ENCODE measurements at places on chromosomes 11 and 22. TPM values are rescaled to one million over a fixed set of nuclear protein-coding genes. Genes with fewer than 3 reads are reported as not detected.

The HMOX1 gene
- 25.7 TPM for total RNA-seq

The CHRNA10 gene
- 1.1 TPM for total RNA-seq

The UPK3A gene
- not detected for total RNA-seq

The EHF gene
- total RNA-seq = not detected

The DEFB131B gene
- not detected for total RNA-seq

The OR5A1 gene
- total RNA-seq = not detected

DNA sequence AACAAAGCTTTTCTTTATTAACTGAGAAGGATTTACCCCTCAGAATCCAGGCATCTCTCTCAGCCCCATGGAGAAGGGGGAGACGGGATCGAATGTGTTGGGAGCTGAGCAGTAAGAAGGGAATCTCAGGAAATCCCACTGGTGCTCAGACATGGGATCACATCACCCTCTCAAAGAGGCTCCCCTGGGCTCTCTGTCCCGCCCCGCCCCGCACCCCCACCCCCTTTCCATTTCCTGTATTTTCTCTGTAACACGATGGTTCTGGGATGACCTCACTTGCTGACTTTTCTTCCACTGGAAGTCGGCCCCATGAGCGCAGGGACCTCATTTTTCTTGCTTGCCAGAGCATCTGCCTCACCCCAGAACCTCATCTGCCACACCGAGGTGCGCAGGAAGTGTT lies 100.0 kb downstream of the RPS6KA4 start:
- no peak overlapping the region for H3K4me3 ChIP-seq
- DNase-seq = no peak
- H3K27me3 ChIP-seq = no peaks in the 10 kb centered on the region
- H3K36me3 ChIP-seq = no peaks in the 10 kb centered on the region

DNA sequence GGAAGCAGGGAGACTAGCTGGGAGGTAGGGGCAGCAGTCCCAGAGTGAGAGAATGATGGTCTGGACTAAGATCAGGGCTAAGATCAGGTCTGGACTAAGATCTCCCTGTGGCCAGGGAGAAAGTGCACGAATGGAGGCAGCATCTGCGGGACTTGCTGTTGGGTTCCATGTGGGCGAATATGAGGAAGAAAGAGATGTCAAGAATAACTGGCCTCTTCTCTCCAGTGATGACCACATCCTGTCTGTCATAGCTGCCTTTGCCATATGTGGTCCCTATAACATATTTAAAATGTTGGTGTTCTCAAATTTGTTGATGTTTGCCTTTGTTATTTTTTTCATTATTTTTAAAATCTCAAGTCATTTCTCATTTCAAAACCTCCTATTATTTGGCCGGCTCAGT lies 27.4 kb upstream of the CXCR5 start:
- H3K27ac ChIP-seq = no peak overlapping the region
- H3K36me3 ChIP-seq = no peaks in the 10 kb centered on the region
- no peak overlapping the region for H3K4me3 ChIP-seq
- H3K4me1 ChIP-seq = no peaks in the 10 kb centered on the region

DNA sequence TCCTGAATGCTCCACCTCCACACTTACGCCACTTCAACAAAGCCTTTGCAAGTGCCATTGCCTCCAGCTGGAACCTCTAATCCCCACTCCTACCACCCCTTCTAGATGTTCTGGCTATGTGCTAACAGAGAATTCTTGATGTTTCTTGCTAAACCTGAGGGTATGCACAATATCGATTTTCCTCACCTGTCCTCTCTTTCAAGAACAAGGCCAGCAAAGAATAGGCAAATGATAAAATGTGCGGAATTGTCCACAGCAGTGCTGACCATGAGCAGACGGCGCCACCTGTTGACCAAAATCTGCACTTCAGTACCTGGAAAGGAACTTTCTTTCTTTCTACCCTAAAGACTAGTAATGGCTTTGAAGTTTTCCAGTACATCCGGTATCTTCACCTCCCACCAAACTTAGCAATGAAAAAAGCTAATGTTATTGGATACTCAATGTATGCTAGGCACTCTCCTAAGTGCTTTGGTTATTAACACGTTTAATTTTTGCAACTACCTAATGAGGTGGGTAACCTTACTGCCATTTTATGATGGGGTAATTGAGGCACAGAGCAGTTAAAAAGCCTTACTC lies 3.4 kb downstream of the TIMM10 start:
- H3K36me3 ChIP-seq = peaks cover 5% of the 10 kb centered on the region
- peaks cover 4% of the 10 kb centered on the region for H3K4me1 ChIP-seq
- H3K27ac ChIP-seq = no peak overlapping the region
- no peak overlapping the region for H3K4me3 ChIP-seq
- no peaks in the 10 kb centered on the region for H3K27me3 ChIP-seq
- DNase-seq = no peak

GRCh38 chr11:76708972-76709660 lies 38.6 kb upstream of the LRRC32 start:
- H3K27me3 ChIP-seq = no peaks in the 10 kb centered on the region
- H3K27ac ChIP-seq = no peak overlapping the region
- no peaks in the 10 kb centered on the region for H3K4me1 ChIP-seq
- DNase-seq = no peak

DNA sequence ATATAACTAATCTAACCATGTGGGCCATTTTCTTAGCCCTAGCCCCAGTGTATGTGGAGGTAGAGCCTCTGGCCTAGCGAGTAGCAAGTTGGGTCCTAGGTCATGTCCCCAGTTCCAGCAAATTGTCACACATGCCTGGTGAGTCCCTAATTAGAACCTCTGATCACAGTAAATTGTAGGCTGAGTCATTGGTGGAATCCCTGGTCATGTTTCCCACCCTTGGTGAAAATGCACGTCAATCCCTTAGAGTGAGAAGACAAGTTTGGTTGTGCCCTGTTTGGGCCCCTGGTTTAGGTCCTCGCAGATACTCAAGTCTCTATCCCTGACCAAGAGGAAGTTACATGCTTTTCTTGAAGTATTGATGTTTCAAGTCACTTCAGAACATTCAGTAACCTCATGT lies 46.7 kb downstream of the ATM start:
- H3K36me3 ChIP-seq = peaks cover 3% of the 10 kb centered on the region
- H3K27me3 ChIP-seq = no peaks in the 10 kb centered on the region
- no peak overlapping the region for H3K27ac ChIP-seq
- no peaks in the 10 kb centered on the region for H3K4me1 ChIP-seq

GRCh38 chr22:40878922-40879321 lies 17.0 kb upstream of the DNAJB7 start:
- H3K4me3 ChIP-seq = no peak overlapping the region
- no peak for DNase-seq
- no peaks in the 10 kb centered on the region for H3K4me1 ChIP-seq
- H3K27ac ChIP-seq = no peak overlapping the region
- no peaks in the 10 kb centered on the region for H3K27me3 ChIP-seq

DNA sequence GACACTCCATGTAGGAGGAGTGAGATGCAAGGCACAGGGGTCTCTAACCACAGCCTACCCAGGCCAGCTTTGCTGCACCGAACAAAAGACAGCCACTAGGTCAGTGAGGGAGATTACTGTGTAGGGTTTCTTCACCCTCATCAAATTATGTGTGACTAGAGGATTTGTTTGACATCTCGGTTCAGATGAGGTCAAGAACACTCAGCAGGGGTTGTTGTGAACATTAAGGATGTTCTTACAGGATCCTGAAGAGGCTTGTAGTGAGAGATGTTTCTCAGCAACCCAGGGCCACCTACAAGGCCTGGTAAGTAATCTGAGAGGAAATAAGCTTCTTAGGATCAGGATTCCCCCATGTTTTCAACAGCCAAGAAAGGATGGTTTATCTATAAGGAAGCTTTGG lies 202.1 kb downstream of the NXPE2 start:
- no peaks in the 10 kb centered on the region for H3K4me1 ChIP-seq
- H3K27ac ChIP-seq = no peak overlapping the region
- H3K36me3 ChIP-seq = no peaks in the 10 kb centered on the region
- H3K27me3 ChIP-seq = no peaks in the 10 kb centered on the region
- DNase-seq = no peak

GRCh38 chr22:22928666-22929380 lies 41.2 kb downstream of the IGLL5 start:
- no peak overlapping the region for H3K27ac ChIP-seq
- peaks cover 11% of the 10 kb centered on the region for H3K4me1 ChIP-seq
- H3K4me3 ChIP-seq = no peak overlapping the region
- no peak for DNase-seq
- H3K27me3 ChIP-seq = peaks cover 9% of the 10 kb centered on the region

DNA sequence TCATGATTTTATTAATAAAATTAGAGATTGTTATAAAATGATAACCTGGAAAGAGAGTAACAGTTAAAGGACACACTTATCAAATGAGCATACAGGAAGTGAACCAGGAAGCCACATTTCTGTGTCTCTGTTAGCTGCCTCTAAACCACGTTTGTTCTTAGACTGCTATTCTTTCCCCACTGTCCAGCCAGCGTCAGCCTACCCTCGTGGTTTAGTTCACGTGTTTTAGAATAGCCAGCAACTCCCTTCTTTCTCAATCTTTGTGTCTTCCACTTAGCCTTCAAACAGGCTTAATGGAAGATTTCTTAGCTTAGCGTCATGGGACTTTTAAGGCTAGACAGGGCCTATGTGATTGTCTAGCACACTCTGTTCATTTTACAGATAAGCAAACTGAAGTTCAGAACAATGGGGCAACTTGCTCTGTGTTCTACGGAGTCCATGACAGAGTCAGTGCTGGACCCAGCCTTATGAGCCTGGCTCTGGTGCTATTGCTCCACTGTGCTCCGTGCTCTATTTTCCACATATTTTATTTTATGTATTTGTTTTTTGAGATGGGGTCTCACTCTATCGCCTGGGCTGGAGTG lies 27.2 kb downstream of the GRAMD1B start:
- H3K27me3 ChIP-seq = no peaks in the 10 kb centered on the region
- no peak overlapping the region for H3K27ac ChIP-seq
- DNase-seq = no peak
- H3K4me3 ChIP-seq = no peak overlapping the region

DNA sequence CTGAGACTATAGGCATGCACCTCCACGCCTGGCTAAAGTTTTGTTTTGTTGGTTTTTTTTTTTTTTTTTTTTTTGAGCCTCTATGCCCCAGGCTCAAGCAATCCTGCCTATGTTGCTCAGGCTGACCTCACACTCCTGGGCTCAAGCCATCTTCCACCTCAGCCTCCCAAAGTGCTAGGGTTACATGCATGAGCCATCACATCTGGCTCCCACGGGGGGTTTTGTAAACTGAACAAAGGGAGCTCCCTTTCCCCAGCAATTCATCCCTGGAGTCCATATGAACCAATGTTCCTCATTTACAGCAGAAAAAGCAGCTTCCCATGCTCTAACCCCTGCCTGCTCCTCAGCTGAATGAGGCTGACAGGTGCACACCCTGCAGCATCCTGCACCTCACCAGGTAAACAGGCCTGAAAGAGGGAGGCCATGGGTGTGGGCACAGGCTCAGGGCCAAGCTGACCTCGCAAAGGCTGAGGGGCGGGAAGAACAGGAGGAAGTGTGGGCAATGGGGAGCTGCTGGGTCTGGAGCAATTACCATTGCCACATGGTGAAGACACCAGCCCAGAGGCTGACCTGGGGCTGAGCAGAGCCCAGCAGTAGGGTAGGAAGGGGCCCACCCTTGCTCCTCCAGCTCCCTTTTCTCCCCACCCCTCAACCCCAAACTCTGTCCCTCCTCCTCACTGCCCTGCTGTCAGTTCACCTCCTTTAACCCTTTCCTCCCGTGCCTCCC lies 58.2 kb downstream of the RBX1 start:
- H3K27ac ChIP-seq = no peak overlapping the region
- no peaks in the 10 kb centered on the region for H3K27me3 ChIP-seq
- no peak for DNase-seq
- no peak overlapping the region for H3K4me3 ChIP-seq
- H3K36me3 ChIP-seq = no peaks in the 10 kb centered on the region

- H3K36me3 ChIP-seq = no peaks in the 10 kb centered on the region
- H3K4me1 ChIP-seq = no peaks in the 10 kb centered on the region
- H3K27me3 ChIP-seq = no peaks in the 10 kb centered on the region
- H3K4me3 ChIP-seq = no peak overlapping the region
- DNase-seq = no peak
- no peak overlapping the region for H3K27ac ChIP-seq
Measured at GRCh38 chr11:112000703-112001102, 24.5 kb upstream of the DLAT start.

DNA sequence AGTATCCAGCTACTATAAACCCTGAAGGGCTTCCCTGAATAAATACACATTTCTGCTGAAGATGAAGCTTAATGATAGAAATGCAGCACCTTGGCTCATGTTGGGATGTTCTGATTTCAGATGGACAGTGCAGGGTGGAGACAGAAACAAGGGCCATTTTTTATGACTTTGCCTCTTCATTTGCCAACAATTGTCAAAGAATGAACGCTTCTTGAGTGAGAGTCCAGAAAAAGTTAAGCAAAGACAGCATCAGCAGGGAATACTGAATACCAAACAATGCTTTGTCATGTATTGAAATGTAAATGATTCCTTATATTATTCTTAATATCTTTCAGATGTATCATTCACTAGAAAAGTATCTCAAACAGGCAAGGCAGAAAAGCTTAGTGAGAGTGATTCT lies 84.9 kb downstream of the TRPC6 start:
- no peaks in the 10 kb centered on the region for H3K27me3 ChIP-seq
- H3K27ac ChIP-seq = no peak overlapping the region
- DNase-seq = no peak
- H3K4me1 ChIP-seq = no peaks in the 10 kb centered on the region
- H3K36me3 ChIP-seq = no peaks in the 10 kb centered on the region
- no peak overlapping the region for H3K4me3 ChIP-seq

- H3K27ac ChIP-seq = no peak overlapping the region
- H3K4me3 ChIP-seq = no peak overlapping the region
- H3K4me1 ChIP-seq = no peaks in the 10 kb centered on the region
Measured at GRCh38 chr11:24511511-24511910, 14.7 kb downstream of the LUZP2 start.

- H3K27ac ChIP-seq = no peak overlapping the region
- H3K4me3 ChIP-seq = no peak overlapping the region
- DNase-seq = no peak
- no peaks in the 10 kb centered on the region for H3K36me3 ChIP-seq
- peaks cover 34% of the 10 kb centered on the region for H3K27me3 ChIP-seq
Measured at GRCh38 chr11:67370351-67371076, 2.9 kb downstream of the CLCF1 start.

DNA sequence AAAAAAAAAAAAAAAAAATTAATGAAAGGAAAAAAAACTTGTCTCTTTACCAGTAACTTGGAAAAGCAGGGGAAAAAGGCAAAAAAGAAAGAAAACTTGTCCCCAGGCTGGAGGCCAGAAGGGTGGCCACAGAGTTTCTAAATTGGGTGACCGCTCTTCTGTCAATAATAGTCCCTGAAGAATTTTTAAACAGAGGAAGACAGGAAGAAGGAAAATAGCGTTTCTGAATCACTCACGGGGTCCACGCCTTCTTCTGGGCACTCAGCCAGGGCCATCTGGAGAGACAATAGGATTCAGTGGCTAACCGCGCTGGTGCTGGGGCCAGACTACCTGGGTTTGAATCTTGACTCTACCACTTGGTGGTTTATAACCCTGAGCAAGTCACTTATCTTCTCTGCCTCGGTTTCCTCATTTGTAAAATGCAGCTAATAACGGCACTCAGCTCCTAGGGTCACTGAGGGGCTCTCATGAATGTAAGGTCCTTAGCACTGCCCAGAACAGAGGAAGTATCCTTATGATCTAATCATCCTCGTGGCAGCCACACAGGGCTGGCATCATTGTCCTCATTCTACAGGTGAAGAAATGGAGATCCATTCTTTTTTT lies 7.0 kb downstream of the C11orf86 start:
- no peaks in the 10 kb centered on the region for H3K27me3 ChIP-seq
- no peak for DNase-seq
- no peaks in the 10 kb centered on the region for H3K4me1 ChIP-seq
- no peak overlapping the region for H3K4me3 ChIP-seq

Measured in H1 (cell line).